ENCODE measurements at places on chromosomes 5 and 9. TPM values are rescaled to one million over a fixed set of nuclear protein-coding genes. Genes with fewer than 3 reads are reported as not detected.

The AQP7 gene
- total RNA-seq = 0.07 TPM

The STPG3 gene
- total RNA-seq = not detected

The ADAMTSL2 gene
- not detected for total RNA-seq

The GTF2H2 gene
- 18.3 TPM for total RNA-seq

The SOX30 gene
- total RNA-seq = not detected

The FOXD4L6 gene
- not detected for total RNA-seq

The C6 gene
- not detected for total RNA-seq

The TSSK1B gene
- total RNA-seq = not detected

The SYK gene
- total RNA-seq = not detected

The IFNB1 gene
- total RNA-seq = 0.13 TPM

The ARHGEF39 gene
- 3.1 TPM for total RNA-seq

The FGF10 gene
- not detected for total RNA-seq

The ACOT12 gene
- total RNA-seq = not detected

The PHYHD1 gene
- 0.15 TPM for total RNA-seq

The GABRA6 gene
- total RNA-seq = not detected

The CATSPER3 gene
- total RNA-seq = not detected

The QSOX2 gene
- 15.5 TPM for total RNA-seq

The ENG gene
- total RNA-seq = 378 TPM

The PCDHGA7 gene
- 0.80 TPM for total RNA-seq

The ANKRD18B gene
- 0.34 TPM for total RNA-seq

The PSD2 gene
- total RNA-seq = not detected

The FRRS1L gene
- total RNA-seq = not detected

All from mammary microvascular endothelial cell (primary cell).